CD4-positive, alpha-beta T cell treated with Interleukin-10 for 1 hour (primary cell): ENCODE measurements at places on chromosomes 5 and 9.

DNA sequence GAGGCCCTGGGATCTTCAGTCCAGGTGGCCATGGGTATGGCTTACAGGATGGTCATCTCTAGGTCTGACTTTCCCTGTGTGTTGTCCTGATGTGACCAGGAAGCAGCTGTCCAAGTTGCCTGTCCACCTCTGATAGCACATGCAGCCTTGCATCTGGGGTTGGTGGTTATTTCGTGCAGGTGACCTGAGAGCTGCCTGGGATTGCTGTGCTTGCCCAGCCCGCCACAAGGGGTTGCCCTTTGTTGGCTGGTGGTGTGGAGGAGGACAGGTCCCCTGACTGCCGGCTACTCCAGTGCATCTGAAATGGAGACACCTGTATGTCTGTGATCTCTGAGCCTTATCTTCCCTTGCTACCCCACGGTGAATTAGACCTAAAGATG, 212.6 kb downstream of the ARHGAP26 start:
- DNase-seq: no peak

DNA sequence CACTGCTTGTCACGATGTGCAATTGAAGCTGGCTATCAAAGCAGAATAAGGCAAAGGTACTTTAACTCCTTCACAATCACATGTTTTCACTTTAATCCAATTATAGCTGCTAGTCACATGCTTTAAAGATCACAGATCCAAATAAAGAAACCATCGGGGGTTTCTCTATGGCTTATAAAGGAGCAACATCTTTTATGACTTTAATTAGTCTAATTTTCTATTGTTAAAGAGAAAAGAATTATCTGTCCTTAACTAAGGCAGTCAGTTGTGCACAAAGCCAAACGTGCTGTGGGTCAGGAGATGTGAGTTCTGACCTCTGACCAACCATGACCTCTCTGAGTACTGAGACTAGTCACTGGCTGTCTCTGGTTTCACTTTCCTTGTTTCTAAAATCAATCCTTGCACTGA, 561.1 kb downstream of the RAB3C start:
- no peak for DNase-seq

- no peak for DNase-seq
Observed at GRCh38 chr5:141488591-141489561, at the start of gene PCDHGC5. PCDHGC5 (plus strand) TSS chr5:141489081; CDS start chr5:141489241, 160 bp downstream.

- no peak for DNase-seq
Observed at GRCh38 chr5:60510049-60510448, 189.9 kb downstream of the DEPDC1B start.

GRCh38 chr5:172548311-172548731, 92.7 kb upstream of the NEURL1B start:
- DNase-seq: no peak

DNA sequence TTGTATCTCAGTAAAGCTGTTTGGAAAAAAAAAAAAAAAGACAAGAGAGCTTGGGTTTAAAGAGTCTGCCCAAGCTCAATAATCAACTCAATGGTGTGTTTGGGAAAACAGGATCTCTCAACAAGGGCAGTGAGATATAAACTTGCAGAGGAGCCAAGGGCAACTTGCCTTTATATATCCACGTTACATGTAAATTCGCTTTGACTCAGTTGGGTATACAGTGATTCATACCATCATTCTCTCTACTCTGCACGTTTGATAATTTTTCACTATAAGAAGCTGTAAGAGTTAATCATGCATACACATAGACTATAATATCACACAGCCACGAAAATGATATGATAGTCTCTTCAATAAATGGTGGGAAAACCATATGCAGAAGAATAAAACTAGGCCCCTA, 24.9 kb downstream of the ADAM19 start:
- DNase-seq: no peak
